ENCODE measurements at places on chromosomes 5 and 9.

DNA sequence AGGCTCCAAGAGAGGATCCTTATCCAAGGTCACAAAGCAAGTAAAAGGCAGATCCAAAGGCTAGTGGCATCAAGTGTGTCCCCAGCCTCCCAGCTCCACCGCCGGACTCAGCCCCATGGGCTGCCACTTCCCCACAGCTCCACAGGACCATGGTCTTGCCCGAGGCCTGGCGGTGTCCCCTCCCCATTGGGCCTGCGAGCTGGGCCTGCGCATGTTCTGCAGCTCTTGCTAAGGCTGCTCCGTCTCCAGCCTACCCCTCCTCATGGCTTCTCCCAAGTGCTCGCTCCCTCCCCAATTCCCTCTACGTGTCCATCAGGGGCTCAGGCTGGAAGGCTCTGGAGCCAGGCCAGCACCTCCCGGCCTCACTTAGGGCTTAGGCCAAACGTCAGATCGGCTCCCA is 29.4 kb downstream of the DBH start:
- DNase-seq = no peak

GRCh38 chr5:62082370-62082801 is 223.6 kb upstream of the KIF2A start:
- DNase-seq = no peak

- DNase-seq = no peak
These were observed 69.6 kb upstream of the PRRC1 start for GRCh38 chr5:127447827-127448226.

GRCh38 chr5:111488353-111488752 is 24.0 kb downstream of the STARD4 start:
- no peak for DNase-seq

DNA sequence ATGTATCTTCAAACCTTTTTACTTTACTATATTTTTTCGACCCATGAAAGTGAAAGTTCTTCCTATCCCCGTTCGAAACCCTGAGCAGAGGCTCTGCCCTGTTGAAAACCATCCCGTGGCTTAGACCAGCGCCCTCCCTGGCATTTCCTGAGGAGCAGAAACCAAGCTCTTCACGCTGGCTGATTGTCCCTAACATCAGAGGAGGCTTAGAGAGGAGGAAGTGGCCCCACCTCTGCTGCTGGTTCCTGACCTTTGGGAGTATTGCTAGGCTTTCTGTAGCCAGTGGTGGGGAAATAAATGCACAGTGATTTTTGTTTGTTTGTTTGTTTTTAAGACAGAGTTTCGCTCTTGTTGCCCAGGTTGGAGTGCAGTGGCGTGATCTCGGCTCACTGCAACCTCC is 4.2 kb upstream of the PTGES start:
- no peak for DNase-seq

DNA sequence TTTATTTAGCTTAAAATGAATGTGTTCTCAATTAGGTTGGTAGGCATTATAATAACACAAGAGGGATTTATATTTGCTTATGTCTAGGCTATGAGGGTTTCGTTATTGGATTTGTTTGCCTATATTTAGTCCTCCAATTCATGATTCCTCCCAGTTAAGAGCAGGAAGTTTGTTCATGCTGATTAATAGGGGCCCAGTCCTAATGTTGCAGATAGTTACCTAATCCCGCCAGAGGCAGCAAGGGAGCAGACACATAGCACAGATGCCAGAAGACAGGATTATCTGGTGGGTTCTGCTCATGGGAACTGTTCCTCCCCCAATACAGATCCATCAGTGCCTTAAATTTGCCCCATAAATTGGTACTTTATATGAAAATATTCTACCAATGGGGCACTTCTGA is 100.8 kb upstream of the TLE4 start:
- DNase-seq = peak; percentile 21

GRCh38 chr5:17223367-17224185 is 6.1 kb downstream of the BASP1 start:
- no peak for DNase-seq

DNA sequence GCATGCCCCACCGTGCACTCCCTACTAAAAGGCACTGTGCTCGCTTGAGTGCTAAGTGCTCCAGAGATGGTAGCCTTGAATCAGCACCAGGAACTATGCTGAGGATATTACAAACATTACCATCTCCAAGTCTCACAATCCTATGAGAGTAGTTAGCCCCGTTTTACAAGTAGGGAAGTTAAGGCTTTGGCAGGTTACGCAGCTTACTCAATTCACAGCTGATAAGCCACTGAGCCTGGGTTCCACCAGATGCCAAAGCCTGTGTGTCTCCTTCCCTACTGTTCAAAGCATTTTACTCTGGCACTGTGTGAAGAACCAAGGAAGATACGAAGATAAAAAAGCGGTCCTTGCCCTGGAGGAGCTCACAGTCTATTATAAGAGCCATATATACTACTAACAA is 216.2 kb downstream of the EBF1 start:
- no peak for DNase-seq

GRCh38 chr9:113985968-113986585 is 92.0 kb downstream of the AMBP start:
- DNase-seq = no peak

DNA sequence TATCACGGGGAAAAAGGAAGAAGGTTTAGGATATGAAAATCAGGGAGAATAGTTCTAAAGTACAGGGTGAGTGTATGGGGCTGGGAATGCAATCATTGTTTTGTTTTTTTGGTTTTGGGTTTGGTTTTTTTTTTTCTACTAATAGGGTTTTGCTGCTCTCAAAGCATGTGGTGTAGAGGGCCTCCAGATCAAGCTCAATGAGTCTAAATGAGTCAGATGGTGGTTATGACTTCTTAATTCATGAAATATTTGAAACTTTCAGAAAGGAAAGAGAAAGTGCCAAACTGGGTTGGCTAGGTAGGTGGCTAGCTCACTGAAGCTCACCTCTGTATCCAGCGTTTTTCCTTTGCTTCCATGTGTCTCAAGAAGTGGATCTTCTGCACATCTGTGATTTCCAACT is 10.7 kb downstream of the OR1L8 start:
- no peak for DNase-seq

GRCh38 chr5:57779383-57780223 is 297.0 kb upstream of the ACTBL2 start:
- peak; percentile 42 for DNase-seq

DNA sequence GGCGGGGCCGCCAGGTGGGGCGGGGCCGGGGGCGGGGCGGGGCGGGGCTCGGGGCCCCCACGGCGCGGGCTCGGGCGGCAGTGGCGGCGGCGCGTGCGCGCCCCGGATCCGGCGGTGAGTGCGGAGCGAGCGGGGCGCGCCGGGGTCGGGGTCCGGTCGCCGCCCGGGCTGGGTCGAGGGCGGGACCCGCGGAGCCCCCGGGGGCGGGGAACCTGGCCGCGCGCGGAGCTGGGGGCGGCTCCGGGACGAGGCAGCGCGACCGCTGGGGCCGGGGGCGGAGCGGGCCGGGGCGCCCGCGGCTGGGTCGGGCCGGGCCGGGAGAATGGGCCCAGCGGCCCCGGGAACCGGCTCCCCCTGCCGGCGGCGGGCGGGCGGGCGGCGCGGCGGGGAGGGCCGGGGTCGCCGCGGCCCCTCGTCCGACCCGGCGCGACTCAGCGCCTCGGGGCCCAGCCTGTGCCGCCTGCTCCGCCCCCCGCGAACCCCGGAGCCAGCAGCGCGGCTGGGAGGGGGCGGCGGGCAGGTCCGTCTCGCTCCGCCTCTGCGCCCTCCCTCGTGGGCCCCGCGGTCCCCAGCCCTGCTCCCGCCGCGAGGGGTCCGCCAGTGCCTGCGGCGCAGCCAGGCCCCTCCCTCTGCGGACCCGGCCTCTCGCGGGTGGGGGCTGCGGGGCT is 3.1 kb downstream of the EGFL7 start:
- no peak for DNase-seq

- no peak for DNase-seq
These were observed 182.2 kb downstream of the TRIO start for GRCh38 chr5:14325369-14325768.

DNA sequence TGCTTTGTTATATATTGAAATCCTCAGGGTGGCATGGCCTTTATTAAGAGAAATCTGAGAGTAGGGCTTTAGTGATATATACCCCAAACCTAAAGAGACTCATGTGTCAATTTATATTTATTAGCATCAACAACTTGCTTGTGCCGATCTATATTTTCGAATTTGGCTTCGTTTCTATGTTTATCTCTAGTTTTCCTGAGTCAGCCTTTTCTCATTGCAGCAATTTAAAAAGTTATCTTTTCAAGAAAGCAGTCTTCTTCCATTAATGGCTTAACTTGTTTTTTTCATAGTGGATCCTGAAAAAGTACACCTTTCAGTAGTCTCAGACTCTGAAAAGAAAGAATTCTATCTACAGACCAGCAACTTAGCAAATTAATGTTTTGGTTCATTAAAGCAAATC is 99.9 kb upstream of the KCNN2 start:
- no peak for DNase-seq

DNA sequence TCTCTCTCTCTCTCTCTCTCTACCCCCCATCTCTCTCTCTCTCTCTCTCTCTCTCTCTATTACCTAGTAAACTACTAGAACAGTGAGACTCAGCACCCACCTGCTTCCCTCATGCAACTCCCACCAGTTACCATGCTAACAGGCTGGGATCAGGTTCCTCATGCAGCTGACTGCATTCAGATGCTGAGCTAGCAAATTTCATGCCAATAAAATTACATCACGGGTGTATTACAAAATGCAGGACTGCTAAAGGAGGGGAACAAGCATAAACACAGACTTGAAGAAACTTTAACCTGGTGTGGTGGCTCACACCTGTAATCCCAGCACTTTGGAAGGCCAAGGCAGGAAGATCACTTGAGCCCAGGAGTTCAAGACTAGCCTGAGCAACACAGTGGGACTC is 76.0 kb downstream of the CEMIP2 start:
- no peak for DNase-seq

DNA sequence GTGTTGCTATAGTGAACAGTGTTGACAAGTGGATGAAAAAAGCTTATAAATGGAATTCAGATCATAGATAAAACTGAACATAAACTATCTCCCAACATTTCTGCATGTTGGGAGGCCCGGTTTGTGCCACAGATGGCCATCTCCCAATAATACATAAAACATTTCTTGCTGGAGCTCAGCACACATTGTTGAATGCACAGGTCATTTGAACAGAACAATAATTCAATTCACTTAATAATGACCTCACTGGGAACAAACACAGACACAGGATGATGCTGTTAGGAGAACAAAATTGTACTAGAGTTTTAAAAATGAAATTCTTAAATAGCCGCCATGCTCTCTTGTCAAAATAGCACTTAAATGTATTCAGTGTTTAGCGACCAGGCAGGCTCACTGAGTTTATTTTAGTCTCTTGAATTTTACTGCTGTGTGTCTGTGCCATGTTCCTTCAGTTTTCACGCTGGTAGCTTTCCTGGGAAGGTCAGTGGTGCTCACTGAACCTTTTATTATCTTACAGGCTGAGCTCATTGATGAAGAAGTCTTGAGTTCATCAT is 85.0 kb upstream of the SSBP2 start:
- DNase-seq = no peak

All from WERI-Rb-1 (cell line).